ENCODE measurements at places on chromosomes 1 and 21.

DNA sequence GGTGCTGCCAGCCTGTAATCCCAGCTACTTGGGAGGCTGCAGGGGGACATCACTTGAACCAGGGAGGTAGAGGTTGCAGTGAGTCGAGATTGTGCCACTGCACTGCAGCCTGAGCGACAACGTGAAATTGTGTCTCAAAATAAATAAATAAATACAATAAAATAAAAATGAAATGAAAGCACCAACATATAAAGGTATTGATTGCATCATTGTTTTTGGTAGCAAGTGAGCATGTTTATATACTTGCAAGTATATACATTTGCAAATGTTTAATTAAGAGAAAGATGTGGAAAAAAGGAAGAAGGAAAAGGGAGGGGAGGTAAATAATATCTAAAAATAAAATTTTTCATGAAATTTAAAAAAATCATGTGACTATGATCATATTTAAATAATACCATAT, 32.8 kb upstream of the NRIP1 start:
- DNase-seq = no peak

DNA sequence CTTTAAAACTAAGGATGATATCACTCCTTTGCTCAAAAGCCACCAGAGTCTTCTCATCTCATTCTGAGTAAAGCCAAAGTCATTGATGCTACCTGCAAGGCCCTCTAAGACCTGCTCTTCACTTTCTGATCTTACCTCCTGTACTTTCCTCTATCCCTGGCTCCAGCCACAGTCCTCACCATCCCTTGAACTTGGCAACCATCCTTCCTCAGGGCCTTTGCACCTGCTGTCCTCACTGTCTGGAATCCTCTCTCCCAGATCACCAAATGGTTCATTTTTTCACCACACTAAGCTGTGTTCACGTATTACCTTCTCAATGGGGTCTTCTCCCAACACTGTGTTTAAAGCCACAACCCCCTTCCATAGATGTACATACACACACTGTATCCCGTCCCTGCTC, 4.3 kb upstream of the PHLDA3 start:
- no peak for DNase-seq

DNA sequence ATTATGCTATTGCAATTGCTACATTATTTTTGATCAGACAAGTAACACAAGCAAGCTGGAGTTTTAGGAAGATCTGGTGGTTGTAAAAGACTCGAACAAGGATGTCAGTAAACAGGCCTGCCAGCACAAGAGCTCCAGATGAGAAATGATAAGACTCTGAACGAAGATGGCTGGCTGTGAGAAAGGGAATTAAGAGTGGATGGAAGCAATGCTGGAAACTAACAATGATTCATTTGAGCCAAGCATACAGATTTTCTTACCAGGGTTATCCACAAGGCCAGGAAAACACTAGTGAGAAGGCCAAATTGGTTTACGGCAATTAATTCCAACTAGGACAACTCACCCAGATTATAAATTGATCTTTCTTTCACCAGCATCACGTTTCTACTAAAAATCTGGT, 54.2 kb downstream of the NRIP1 start:
- DNase-seq = no peak

- DNase-seq = no peak
Observed at GRCh38 chr21:21231913-21232312, 233.7 kb downstream of the NCAM2 start.

GRCh38 chr1:167152192-167152876, 58.5 kb downstream of the STYXL2 start:
- no peak for DNase-seq

DNA sequence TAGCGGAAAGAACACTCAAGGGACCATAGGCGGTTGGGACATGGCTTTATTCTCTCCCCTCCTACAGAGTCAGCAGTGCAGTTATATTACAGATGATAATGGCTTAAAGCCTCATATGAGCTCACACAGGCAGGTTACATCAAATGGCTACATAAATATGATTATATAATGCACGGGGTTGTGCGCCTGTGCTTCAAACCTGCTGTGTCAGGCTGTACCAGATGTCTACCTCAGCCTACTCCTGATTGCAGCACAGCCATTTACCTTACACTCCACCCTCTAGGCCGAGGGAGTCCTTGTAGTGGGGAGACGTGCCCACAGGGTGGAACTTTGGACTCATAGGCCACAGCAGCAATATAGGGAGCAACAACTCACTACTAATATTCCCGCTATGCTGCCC, 16.4 kb upstream of the TBX19 start:
- DNase-seq = no peak

GRCh38 chr1:180787628-180788307, 124.9 kb upstream of the KIAA1614 start:
- no peak for DNase-seq

GRCh38 chr1:231971397-231972110, 345.0 kb downstream of the DISC1 start:
- DNase-seq = no peak

GRCh38 chr1:2601721-2602303, 15.2 kb downstream of the PRXL2B start:
- DNase-seq = no peak

DNA sequence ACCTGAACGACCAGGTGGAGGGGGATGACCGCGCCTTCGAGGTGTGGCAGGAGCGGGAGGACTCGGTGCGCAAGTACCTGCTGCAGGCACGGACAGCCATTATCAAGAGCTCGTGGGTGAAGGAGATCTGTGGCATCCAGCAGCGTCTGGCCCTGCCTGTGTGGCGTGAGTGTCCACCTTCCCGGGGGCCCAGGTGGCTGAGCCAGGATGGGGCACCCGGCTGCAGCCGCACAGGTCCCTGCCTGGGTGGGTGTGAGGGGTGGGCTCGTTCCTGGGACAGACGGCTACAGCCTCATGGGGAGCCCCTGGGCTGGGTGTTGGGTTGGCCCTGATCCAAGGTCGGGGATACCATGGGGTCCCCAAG, 65.2 kb downstream of the TRIM11 start:
- DNase-seq = no peak

DNA sequence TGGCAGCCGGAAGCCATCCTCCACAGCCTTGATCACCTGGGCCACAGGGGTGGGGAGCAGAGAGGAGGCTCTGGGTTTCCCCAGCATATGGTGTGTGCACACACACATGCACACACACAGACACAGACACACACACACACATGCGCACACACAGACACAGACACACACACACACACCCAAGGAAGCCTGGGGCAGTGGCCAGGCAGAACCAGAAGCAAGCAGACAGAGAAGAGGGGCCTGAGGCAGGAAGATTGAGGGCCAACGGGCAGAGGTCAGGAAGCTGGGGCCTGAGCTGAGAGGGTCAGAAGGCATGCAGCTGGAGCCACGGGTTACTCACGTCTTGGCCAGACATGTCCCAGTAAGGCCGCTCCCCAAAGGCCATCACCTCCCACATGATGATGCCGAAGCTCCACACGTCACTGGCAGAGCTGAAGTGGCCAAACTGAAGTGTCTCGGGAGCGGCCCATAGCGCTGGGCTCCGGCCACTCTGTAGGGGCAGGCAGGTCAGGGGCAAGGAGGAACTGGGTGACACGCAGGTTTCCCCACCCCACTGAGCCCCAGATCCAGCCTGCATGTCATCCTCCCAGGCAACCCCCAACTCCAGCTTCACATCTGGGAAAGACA, 27.4 kb downstream of the CDCA8 start:
- no peak for DNase-seq

DNA sequence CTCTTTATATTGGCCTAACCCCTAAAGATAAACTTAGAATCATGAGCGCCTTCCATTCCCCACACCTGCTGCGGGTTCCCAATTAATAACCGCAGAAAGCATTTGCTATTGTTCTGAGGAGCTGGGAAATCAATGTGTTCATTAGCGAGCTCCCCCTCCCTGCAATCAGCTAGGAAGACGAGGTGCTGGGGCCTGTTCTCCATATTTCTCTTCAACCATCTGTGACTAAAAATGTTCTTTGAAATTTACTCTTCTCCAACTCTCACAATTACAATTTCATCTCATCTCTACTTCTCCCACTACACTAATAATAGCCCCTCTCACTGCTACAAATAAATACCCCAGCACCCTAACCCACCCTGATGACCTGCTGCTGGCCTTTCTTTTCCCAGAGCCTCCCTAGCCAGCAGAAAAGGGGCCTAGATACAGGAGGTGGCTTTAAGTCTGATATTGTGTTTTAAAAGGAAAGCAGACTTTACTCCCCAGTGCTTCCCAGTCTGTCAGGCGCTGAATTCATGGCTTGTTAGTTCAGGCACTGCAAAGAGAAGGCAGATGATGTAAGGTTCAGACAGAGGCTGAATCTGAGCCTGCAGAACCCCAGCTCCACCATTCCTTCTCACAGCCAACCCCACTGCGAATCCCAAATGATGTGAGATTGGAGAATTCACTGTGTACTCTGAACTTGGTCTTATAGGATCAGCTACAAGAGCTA, 477.5 kb upstream of the DAB1 start:
- DNase-seq = no peak

GRCh38 chr1:21966247-21967000, 10.4 kb upstream of the CELA3B start:
- DNase-seq = no peak

DNA sequence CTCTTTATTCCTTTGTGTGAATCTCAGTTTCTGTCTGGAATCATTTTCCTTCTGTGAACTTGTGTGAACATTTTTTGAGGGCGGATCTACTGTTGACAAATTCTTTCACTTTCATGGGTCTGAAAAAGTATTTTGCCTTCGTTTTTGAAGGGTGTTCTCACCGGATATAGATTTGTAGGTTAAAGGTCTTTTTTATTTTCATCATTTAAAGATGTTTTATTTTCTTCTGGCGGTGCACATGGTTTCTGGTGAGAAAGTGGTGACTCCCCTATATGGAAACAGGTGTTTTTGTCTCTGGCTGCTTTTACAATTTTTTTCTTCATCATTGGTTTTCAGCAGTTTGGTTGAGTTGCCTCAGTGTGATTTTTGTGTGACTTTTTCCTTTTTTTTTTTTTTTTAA, 94.9 kb downstream of the DYRK1A start:
- DNase-seq = no peak

DNA sequence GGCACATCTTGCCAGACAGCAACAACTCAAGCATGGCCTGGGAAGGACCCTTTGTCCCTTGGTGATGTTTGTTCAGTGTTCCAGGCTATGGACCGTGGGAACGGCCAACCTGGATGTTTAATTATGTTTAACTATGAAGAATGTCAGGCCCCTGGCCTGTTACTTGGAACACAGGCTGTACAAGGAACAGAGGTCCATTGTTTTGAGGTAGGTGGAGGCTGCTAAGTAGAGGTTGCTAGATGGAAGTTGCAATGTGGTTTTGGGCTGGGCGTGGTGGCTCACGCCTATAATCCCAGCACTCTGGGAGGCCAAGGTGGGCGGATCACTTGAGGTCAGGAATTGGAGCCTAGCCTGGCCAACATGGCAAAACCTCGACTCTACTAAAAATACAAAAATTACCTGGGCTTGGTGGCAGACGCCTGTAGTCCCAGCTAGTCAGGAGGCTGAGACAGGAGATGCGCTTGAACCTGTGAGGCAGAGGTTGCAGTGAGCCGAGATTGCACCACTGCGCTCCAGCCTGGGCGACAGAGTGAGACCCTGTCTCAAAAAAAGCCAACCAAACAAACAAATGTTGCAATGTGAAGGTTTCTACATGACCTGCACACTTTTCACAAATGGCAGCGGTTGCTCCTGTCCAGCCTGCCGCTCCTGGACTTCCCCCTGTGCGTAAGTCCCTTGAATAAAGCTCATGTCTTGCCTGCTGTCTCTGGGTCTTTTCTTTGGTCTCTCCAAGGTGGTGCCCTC, 2.5 kb upstream of the LEFTY1 start:
- DNase-seq = no peak

DNA sequence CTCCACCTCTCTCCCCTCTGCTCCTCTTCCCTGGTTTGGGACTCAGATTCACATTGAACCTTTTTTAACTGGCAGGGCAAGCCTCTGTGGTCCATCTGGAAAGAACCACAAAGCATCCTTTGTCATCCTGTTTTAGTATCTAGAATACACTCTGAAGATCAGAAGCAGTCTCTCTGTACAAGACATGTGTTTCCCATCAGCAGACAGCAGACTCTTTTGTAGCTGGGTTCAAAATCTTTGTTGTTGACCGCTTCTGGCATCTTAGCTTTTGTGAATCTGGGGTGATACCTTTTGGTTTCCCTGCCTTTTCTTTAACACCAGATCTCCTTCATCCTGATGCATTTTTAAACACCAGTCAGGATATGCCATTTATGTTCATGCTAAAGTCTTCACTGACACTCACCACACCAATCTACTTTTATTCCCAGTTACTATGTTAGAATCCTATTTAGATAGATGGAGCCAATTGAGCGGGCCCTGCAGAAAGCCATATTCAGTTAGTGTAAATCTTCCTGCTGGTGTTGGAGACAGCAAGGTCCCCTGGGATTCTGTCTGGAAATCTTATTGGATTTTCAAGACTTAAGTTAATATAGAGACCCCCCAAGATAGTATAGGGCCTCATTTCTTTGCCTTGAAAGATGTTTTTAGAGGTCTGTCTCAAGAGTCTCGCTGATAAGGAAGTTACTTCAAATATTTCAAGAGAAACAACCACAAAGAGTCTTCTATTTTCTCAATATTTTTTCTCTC, 51.1 kb downstream of the ST6GALNAC3 start:
- DNase-seq = no peak

- no peak for DNase-seq
Observed at GRCh38 chr1:33195556-33195955, 13.7 kb upstream of the TRIM62 start.

DNA sequence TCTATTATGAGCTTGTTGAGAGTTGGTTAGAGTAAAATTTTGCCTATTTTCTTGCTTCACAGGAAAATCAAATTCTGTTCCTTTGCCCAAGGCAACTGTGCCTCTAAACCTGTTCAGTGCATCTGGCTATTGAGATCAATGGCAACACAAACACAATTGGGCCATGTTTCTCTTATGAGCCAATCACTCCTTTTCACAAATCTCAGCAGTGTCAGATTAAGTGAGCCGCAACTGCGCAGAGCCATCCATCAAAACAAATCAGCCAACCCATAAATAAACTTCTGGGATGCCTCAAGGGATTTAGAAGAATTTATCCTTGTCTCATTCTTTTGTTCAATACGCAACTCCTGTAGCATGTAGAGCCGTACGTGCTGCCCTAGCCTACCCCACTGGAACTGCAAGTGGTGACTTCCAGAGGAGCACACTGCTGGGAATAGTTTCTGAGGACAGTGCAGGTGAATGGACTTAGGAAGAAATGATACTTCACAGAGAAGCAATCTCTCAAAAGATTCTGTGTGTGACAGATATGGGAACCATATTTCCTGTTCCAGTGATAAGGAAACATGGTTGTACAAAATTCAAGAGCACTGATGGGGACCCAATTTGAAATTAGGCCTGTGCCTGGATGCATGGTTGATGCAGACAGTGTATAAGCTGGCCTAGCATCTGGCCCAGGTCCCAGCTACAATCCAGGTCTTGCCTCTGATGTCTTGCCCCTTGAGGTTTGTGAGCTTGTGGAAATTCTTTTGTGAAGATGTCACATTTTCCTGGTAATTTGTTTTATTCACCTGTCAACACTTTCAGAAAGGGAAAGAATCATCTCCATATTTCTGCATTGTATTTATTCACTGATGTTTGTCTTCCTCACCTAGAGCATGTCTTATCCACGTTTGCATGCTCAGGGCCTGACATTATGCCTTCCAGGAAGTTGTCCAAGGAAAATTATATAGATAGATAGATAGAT, 166.2 kb downstream of the URB2 start:
- no peak for DNase-seq
